ENCODE measurements at places on chromosomes 11 and 22.

DNA sequence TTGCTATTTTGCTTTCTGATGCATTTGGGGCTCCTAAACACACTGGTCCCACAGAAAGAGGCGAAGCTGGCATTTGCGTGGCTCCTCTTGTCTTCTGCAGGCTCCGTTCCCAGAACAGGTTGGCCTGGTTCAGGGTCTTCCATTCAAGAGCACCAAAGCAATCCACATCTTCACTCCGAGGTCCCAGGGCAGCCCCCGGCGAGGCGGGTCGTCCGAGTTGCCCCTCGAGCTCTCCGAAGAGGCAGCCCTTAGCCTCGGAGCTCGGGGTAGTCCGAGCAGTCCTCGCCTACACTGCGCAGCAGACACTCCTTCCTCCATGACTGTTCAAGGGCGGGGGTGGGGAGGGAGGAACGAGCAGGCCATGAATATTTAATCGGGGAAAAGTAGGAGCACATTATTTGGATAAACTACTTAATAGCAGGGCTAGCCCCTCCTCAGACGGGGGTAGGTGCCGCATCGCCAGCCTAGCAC lies 321.3 kb downstream of the BLID start:
- no peak for DNase-seq

- no peak for DNase-seq
Measured at GRCh38 chr11:46913484-46913883, 4.9 kb downstream of the LRP4 start.

GRCh38 chr11:95682552-95682951 lies 107.0 kb downstream of the FAM76B start:
- DNase-seq, result no peak

GRCh38 chr11:111983187-111983986 lies 41.8 kb upstream of the DLAT start:
- DNase-seq, result no peak

GRCh38 chr11:94669023-94669422 lies 99.1 kb upstream of the AMOTL1 start:
- DNase-seq, result no peak

GRCh38 chr11:19365743-19366410 lies 125.1 kb upstream of the E2F8 start:
- no peak for DNase-seq

DNA sequence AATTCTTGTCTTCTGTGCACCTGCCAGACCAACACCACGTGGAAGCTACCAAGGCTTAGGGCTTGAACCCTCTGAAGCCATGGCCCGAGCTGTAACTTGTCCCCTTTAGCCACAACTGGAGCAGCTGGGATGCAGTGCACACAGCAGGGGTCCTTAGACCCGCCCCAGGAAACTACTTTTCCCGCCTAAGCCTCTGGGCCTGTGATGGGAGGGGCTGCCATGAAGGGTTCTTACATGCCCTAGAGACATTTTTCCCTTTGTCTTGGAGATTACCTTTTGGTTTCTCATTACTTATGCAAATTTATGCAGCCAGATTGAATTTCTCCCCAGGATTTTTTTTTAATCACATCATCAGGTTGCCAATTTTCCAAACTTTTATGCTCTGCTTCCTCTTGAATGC lies 9.7 kb downstream of the PATE3 start:
- DNase-seq, result no peak

DNA sequence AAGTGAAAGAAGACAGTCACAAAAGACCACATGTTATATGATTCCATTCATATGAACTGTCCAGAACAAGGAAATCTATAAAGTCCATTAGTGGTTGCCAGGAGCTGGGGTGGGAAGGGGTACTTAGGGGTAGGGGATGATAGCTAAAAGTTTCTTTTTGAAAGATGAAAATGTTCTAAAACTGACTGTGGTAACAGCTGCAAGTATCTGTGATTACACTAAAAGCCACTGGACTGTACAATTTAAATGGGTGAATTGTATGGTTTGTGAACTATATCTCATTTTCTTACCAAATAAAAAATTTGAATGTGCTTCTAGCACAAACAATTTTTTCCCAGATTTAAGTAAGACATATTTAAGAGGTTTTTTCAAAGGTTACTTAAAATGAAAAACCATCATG lies 22.1 kb downstream of the CHKA start:
- no peak for DNase-seq

- no peak for DNase-seq
Measured at GRCh38 chr22:29706486-29706885, 13.3 kb upstream of the CABP7 start.

DNA sequence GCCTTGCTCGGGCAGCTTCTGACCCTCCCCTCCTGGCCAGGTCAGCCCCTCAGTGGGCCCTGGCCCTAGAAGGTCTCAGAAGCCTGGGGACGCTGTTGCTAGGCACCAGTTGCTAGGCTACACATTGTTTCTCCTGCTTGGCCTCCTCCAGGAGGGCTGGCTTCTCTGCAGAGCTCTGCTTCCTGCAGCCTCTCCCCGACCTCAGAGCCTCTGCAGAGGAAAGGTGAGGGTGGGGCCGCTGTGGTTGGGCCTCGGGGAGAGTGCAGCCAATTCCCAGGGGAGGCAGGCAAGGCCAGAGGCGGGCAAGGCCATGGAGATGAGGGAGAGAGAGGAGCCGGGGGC lies 27.6 kb upstream of the LRRC10B start:
- no peak for DNase-seq

DNA sequence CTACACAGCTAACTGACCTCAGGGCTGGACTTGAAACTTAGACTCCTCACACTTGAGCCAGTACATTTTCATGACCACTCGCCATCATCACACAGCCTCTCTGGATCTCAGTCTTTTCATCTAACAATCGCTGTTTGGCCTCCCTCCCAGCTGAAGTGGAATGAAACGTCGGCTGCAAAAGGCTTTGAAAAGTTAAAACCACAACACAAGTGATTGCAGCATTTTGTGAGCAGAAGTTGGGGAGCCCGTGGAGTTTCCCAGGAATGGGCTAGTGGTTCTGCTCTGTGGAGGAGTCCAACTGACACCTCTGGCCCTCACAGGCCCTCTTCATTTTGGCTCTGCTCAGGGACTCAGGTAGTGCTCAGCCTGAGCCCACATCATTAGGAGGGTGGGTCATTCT lies 35.9 kb upstream of the TRIM29 start:
- no peak for DNase-seq

DNA sequence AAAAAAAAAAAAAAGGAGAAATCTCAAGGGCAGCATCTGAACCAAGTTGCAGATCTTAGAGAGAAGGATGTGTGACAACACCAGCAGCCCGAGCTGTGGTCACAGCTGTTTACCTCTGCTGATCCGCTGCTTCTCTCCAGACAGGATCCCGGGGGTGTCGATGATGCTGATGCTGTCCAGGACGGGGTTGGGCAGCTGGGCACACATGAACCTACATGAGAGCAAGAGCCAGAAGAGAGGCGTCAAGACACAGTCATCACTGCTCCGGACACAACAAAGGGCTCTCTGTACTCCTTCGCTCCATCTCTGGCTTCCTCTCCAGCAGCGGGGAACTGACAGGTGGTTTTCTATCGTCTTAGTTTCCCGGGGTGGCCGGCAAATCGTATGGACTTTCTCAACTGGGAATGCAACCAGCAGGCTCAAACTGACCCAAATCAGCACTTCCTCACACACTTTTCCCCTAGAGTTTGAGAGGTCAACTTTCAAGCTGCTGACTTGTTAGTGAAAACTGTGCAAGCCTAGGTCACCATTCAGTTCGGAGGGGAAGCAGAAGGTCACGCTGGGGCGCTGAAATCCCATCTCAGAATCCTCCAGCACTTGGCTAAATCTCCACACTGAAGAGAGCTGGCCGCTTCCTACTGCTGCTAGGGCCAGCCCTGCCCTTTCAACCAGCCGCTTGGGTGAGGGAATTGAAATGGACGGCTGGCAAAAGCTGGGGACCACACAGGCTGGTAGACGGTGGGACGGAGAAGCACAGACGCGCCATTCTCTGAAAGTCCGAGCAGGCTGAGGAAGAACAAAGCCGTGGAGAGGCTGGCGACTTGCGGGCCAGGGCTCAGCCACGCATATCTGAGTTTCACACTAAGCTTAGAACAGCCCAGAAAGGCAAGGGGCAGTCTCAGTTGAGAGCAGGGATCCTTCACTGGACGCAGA lies 3.8 kb downstream of the EHD1 start:
- DNase-seq, result no peak

GRCh38 chr11:85823816-85824215 lies 12.9 kb upstream of the SYTL2 start:
- peak; percentile 43 for DNase-seq

- DNase-seq, result no peak
Measured at GRCh38 chr11:127385071-127385470, 384.5 kb upstream of the KIRREL3 start.

DNA sequence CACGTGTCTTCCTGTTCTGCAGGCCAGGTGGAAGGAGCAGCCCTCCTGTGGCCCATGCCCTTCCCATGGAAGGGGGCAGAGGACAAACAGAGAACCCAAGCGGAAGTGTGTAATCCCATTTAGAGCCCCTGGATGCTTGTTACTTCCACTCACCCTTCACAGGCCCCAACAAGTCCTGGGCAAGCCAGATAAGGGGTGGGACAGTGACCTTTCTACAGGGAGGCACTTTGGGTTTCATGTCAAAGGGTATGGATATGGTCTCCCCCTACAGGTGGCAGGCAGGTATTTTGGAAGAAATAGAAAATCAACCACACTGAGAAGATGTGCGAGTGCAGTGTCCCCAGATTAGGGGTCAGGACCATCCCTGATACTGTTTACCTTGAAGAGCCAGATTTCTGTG lies 11.4 kb downstream of the MPEG1 start:
- no peak for DNase-seq

GRCh38 chr11:123430721-123431497 lies 840 bp downstream of the GRAMD1B start:
- peak; percentile 18 for DNase-seq

- no peak for DNase-seq
Measured at GRCh38 chr11:3055891-3056290, 1.3 kb downstream of the CARS1 start.

DNA sequence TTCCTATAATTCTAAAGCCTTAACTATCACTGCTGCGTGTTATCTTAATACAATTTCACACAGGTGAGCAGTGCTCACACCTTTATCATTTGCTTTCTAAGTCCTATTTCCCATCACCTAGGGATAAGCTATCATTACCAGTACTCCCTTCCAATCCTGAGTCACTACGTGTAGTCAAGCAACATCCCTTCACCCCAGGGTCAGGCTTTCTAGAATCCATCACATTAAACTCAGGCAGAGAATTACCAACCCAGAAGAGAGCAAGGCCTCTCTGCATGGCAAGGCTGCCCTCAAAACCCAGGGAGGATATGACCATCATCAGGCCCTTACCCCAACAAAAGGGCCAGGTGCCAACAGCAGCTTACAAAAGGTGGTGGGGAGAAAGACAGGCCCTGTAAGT lies 9.8 kb downstream of the PACSIN2 start:
- DNase-seq, result no peak

DNA sequence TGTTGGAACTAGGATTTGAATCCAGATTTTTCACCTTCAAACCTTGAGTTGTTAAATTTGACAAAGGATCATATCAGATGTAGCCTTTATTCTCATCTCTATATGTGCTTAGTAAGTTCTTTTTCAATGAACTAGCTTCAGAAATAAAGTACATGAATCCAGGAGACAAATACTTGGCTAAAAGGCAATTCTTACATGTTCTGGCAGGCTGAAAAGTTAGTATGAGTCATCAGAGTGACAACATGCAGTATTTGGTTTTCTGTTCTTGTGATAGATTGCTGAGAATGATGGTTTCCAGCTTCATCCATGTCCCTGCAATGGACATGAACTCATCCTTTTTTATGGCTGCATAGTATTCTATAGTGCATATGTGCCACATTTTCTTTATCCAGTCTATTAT lies 40.4 kb downstream of the BBOX1 start:
- DNase-seq, result no peak

- DNase-seq, result no peak
Measured at GRCh38 chr11:117961896-117962295, 24.3 kb upstream of the IL10RA start.

DNA sequence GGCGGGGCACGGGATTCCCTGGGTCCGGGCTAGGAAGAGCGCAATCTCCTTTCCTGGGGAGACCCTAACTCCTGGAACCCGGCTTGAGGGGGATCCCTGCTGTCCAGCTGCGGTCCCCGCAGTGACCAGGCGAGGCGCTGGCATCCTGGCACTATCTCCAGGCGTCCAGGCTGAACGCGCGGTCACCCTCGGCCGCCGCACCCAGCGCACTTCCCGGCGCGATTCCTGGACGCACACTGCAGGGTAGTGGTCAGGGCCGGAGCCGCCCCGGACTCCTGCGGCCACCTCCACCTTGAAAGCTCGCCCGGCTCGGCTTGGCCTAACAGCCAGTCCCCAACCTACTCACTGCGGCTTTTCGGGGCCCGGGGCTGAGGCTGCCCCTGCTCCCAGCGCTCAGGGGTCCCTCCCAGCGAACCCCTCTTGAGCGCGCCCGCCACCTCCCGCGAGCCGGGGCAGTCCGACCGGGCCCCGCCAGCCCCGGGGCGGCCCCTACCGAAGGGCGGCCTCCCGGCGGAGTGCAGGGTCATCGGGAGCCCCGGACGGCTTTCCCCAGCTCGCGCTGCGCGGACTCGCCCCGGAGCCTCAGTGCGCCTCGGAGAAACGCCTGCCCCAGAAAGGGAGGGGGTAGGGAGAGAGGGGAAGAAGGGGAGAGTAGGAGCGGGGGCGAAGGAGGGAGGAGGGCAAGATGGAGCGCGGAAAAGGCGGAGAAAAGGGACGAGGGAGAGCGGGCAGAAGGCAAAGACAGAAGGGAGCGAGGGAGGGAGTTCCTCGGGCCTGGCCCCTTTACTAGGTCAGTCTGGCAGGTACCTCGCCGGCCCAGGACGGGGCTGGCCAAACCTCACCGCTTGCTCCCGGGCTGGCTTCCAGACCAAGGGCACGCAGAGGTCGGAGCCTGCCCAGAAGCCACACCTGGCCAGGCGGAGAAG lies 1.0 kb downstream of the POU2AF3 start:
- no peak for DNase-seq

GRCh38 chr22:48556751-48557150 lies 1270.9 kb downstream of the BRD1 start:
- DNase-seq, result no peak

DNA sequence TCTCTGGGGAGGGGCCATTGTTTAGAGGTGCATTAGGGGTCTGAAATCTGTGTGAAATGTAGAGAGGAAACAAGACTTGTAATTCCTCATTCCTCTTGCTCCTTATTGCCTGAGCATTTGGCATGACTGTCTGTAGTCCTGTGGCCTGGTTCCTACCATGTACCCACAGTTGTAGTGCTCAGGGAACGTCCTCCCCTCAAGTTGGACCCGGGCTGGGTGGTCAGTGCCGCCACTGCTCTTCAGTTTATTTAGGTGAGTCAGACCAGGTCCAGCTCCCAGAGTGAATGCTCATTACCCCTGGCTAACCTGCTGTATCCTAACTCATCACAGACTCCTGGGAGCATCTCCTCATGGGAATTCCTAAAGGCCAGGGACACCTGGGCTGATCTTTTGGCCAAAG lies 139.8 kb downstream of the GRIK4 start:
- no peak for DNase-seq
